ENCODE measurements at places on chromosomes 11 and 22. TPM values are rescaled to one million over a fixed set of nuclear protein-coding genes. Genes with fewer than 3 reads are reported as not detected.

- DNase-seq, result no peak
Measured at GRCh38 chr22:20808844-20809243, 34.9 kb downstream of the SERPIND1 start.

- no peak for DNase-seq
Measured at GRCh38 chr11:35162745-35163144, 23.8 kb downstream of the CD44 start.

GRCh38 chr11:1003159-1003558 lies 33.4 kb downstream of the MUC6 start:
- DNase-seq, result no peak

GRCh38 chr11:3165152-3165705 lies at the start of gene OSBPL5:
TSS of gene OSBPL5 (minus strand) at chr11:3165310. CDS start at chr11:3129148, 36,162 bp downstream.
- no peak for DNase-seq

- no peak for DNase-seq
Measured at GRCh38 chr11:128522943-128523518, 64.3 kb downstream of the ETS1 start.

DNA sequence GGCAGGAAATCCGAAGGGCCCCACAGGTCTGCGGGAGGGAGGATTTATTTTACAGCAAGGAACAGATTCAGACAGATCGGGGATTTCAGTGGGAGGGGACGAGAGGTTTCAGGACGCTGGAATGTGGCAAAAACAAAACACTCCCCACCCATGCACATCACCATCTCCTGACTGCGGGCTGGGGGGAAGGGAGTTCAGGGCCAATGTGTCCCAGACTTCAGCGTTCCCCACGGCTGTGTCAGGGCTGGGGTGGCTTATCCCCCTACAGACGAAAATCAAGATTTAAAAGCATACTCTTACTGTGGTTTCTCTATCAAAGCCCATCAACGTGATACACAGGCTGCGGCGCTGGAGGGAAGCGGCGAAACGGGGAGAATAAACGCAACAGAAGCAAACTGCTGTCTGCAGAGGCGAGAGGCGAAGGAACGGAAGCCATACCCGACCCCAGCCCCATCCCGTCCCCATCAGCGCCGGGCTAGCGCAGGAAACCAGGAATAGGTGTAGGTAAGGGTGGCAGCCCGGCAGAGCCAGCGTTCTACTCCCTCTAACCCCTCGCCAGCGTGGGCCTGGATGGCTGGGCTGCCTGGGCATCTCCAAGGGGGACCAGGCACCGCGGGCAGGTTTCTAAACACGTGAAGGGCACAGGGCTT lies 2.7 kb downstream of the TENM4 start:
- no peak for DNase-seq

DNA sequence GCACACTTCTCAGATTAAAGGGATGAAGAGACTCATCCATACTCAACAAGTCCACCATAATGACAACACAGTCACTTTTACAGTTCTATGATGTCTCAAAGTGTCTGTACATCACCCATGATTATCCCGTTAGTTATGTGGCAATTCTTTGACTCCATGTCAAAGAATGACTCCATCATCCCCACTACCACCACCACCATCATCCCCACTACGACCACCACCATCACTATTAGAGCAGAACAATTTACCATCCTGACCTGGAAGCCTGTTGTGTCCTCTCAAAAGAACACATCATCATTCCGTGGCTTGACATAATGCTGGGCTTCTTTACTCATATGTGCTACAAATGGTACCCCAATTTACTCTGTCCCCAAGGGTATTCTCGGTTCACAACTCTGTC lies 13.7 kb downstream of the PRR5L start:
- no peak for DNase-seq

GRCh38 chr11:32894149-32894827 lies 1.7 kb downstream of the QSER1 start:
- DNase-seq, result no peak

- DNase-seq, result no peak
Measured at GRCh38 chr22:37308385-37309200, 26.3 kb downstream of the CYTH4 start.

GRCh38 chr11:73400293-73400692 lies 24.1 kb downstream of the RELT start:
- no peak for DNase-seq

DNA sequence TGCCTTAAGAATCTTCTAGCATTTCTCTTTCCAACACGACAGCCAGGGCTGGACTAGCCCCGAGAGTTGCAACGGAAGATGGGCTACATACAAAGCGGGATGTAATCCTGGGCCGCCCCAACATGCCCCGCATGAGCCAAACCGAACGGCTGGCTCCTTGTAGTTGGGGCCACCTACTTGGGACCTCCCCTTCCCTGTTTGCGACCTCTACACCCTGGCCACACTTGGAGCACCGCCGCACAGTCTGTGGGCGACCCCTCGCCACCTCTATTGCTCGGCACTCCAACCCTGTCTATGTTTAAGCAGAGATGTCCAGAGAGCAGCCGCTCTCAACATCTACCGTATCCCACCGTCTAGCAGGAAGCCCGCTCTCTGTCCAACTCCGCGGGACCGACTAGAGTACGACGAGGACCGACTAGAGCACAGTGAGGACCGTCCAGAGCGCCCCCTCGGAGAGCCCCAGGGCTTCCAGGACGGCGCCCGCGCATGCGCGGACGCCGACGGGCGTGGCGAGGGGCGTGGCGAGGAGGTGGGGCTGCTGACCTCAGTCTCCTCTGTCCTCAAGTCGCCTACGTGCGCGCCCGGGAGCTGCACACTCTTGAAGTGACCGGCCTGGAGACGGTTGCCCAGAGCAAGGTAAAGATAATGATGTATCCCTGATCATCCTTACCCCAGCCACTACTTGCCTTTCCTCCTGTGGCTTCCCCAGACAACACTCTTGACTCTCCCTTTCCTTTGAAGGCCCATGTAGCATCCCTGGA lies 32.3 kb downstream of the NEAT1 start:
- no peak for DNase-seq

Gene WNT7B
- 0.10 TPM for polyA plus RNA-seq

Gene MMP13
- polyA plus RNA-seq, result 0.10 TPM

Gene TRIM68
- polyA plus RNA-seq, result 8.7 TPM

Gene APOL5
- 1.5 TPM for polyA plus RNA-seq

Gene MLC1
- 1.2 TPM for polyA plus RNA-seq

Gene PRG2
- 1.6 TPM for polyA plus RNA-seq
